Ureter (tissue), 1 donor: ENCODE measurements at places on chromosomes 13 and 19. TPM values are rescaled to one million over a fixed set of nuclear protein-coding genes. Genes with fewer than 3 reads are reported as not detected.

GRCh38 chr13:37886879-37887278, 17.3 kb upstream of the TRPC4 start:
- no peak for DNase-seq

- DNase-seq = no peak
Observed at GRCh38 chr19:48487544-48487943, 18.4 kb downstream of the CYTH2 start.

GRCh38 chr19:47100290-47100689, 13.3 kb downstream of the ZC3H4 start:
- DNase-seq = no peak

- DNase-seq = no peak
Observed at GRCh38 chr13:78401873-78402707, 201.3 kb downstream of the POU4F1 start.

DNA sequence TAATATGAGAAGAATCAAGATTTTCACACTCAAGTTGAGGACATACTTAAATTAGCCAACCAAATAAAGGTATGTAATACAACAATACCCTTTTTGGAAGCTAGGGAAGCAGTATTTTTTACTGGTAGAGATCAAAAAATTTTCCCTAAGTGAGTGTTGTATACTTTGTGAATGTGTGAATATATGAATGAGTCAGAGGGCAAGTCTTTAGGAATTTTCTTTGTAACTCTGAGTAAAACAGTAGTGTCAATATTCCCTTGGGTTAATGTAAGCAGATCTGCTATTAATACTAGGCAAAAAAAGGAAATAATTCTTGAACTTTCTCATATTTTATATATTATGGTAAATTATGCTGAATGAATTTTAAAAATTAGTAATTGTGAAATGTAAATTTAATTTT, 1161.8 kb upstream of the MIR17HG start:
- DNase-seq = no peak

DNA sequence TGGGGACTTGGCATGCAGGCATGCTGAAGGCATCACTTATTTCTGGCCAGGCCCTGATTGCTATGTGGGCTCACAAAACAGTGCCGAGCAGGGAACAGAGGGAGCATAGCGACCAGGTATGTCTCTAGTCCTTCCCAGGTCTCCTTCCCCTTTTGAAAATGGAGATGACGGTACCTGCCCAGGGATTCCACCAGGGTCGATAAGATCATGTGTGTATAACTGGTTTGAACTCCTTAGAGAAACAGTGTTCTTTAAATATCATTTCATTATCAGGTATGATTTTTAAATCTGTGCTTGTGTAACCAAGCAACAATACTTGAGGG, 280.6 kb downstream of the FOXO1 start:
- no peak for DNase-seq

GRCh38 chr13:71577127-71577526, 289.9 kb downstream of the DACH1 start:
- no peak for DNase-seq

DNA sequence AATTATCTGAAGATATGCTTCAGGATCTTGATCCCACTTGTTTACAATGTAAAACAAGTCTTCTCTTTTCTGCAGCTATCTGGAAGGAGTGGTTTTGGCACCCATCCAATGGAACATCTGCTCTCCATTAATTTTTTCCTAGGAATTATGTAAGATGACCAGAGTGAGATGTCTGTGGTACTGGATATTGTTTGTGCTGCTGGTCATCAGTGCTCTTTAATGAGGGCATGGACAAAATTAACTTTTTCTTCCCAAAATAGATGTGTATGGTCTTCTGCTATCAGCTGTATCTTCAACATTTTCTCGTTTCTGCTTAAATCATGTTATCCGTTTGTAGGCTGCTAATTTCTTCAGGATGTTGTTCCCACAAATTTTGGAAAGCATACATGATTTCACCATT, 415.4 kb upstream of the KLHL1 start:
- no peak for DNase-seq

DNA sequence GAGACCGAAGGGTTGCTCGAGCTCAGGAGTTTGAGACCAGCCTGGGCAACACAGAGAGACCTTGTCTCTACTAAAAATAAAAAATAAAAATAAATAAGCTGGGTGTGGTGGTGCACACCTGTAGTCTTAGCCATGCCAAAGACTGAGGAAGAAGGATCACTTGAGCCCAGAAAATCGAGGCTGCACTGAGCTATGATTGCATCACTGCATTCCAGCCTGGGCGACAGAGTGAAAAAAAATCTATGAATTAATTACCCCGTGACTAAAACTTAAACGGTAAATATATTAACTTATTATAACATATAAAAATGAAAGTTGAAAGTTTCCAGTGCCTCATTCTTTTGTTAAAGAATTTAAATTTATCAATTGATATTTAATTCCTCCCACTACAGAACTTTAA, 273.7 kb downstream of the KLF12 start:
- DNase-seq = no peak

DNA sequence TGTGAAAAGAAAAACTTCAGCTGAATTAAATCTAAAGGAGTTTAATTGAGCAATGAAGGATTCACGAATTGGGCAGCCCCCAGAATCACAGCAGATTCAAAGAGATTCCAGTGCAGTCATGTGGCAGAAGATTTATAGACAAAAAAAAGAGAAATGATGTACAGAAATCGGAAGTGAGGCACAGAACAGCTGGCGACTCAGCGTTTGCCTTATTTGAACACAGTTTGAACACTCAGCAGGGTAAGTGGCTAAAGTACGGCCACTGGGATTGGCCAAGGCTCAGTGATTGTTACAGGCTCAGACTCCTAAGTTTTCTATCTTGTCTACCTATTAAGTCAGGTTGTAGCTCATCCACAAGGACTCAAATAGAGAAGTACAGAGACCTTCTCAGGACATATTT, 11.6 kb upstream of the CFAP97D2 start:
- no peak for DNase-seq

DNA sequence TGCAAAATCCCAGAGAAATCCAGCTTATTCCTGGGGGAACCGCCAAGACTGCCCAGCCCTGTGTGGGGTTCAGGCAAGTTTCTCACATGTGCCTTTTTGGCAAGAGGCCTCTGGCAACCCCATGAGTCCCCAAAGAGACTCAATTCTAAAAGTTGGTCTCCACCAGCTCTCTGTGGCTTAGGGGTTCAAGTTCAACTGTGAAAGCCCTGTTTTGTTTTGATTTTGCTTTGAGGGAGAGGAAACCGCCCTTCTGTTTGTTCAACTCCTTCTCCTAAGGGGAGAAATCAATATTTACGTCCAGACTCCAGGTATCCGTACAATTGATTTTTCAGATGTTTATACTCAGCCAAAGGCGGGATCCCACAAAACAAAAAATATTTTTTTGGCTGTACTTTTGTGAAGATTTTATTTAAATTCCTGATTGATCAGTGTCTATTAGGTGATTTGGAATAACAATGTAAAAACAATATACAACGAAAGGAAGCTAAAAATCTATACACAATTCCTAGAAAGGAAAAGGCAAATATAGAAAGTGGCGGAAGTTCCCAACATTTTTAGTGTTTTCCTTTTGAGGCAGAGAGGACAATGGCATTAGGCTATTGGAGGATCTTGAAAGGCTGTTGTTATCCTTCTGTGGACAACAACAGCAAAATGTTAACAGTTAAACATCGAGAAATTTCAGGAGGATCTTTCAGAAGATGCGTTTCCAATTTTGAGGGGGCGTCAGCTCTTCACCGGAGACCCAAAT, 583 bp upstream of the LDLR start:
- DNase-seq = no peak

DNA sequence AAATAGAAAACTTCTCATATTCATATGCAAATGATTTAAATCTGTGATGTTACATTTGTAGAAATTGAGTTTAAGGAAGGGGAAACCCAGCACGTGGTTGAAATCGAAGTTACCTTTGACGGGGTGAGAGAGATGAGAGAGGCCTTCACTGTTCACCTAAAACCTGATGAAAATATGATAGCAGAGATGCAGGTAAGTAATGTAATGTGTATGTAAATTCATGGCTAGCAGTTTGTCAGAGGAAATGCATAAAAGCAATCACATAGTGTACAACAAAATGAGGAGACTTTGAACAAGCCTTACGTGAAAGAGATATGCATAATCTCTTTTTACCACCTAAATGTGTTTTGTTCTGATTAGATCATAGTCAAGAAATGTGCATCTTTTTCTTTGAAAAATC, 134.6 kb downstream of the STOML3 start:
- DNase-seq = no peak

The MYO1F gene
- 20.6 TPM for total RNA-seq

The CRLF1 gene
- 7.8 TPM for total RNA-seq

The SRRM5 gene
- 1.0 TPM for total RNA-seq

The CPAMD8 gene
- 51.8 TPM for total RNA-seq

The SYMPK gene
- 81.1 TPM for total RNA-seq
